ENCODE measurements at places on chromosomes 5 and 9. TPM values are rescaled to one million over a fixed set of nuclear protein-coding genes. Genes with fewer than 3 reads are reported as not detected.
A peak's percentile ranks its signal among the peaks of the same experiment; 100 is the strongest.

TMEM252 gene
- not detected for total RNA-seq

- peak; percentile 17 for DNase-seq
Measured at GRCh38 chr5:94969174-94969573, 315.7 kb downstream of the MCTP1 start.

DNA sequence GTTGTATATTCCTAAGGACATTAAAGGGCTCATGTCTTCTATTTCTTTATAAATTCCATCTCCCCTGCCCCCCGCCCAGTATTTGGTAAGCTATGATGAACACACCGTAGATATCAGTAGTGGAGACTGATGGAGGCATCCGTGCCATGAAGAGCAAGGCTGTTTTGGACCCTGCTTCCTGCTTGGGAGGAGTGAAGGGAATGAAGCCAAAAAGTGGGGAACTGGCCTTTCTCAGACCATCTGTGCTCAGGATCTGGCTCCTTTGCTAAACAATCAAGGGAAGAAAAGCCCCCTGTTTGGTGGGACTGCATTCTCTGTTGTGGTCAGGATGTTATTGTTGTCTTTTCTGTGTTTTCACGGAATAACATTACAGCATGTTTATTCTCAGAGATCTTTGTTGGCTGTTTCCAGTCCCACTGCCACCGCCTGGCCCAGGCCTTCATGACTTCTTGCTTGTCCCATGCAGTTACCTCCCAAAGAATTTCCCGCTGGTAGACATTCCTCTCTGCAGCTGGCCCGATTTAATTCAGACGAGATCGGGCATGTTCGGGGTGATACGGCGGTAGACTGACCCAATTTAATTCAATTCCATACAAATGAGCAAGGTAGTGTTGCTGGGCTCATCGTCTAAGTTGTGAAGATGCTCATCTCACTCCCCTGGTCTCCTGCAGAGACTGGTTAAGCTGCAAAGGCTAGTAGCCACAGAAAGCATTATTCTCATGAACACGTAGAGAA, 31.4 kb upstream of the ANKH start:
- no peak for DNase-seq

GRCh38 chr5:120895660-120896059, 431.6 kb downstream of the PRR16 start:
- no peak for DNase-seq

All from dermis microvascular lymphatic vessel endothelial cell (primary cell).